ENCODE measurements at places on chromosomes 2 and 18.

DNA sequence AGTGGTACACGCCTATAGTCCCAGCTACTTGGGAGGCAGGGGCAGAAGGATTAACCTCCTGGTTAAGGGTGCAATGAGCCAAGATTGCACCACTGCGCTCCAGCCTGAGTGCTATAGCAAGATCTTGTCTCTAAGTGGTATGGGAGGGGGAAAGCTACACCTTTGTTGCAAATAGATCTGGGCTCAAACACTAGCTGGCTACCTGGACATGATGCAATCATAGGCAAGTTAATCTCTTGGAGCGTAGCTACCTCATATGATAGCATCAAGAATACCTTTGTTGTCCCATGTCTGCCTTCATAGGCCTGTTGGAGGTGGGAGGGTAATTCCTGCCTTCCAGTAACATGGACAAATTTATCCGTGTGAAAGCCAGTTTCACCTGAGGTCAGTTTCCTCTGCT is 15.7 kb downstream of the KLHL29 start:
- DNase-seq = no peak
- no peaks in the 10 kb centered on the region for H3K27me3 ChIP-seq
- H3K36me3 ChIP-seq = no peaks in the 10 kb centered on the region
- H3K4me1 ChIP-seq = no peaks in the 10 kb centered on the region
- H3K4me3 ChIP-seq = no peak overlapping the region

- H3K4me3 ChIP-seq = no peak overlapping the region
- H3K4me1 ChIP-seq = no peaks in the 10 kb centered on the region
- H3K27ac ChIP-seq = no peak overlapping the region
- no peak for DNase-seq
- H3K36me3 ChIP-seq = no peaks in the 10 kb centered on the region
- H3K27me3 ChIP-seq = no peaks in the 10 kb centered on the region
These were observed 471.9 kb downstream of the PID1 start for GRCh38 chr2:228799208-228799588.

DNA sequence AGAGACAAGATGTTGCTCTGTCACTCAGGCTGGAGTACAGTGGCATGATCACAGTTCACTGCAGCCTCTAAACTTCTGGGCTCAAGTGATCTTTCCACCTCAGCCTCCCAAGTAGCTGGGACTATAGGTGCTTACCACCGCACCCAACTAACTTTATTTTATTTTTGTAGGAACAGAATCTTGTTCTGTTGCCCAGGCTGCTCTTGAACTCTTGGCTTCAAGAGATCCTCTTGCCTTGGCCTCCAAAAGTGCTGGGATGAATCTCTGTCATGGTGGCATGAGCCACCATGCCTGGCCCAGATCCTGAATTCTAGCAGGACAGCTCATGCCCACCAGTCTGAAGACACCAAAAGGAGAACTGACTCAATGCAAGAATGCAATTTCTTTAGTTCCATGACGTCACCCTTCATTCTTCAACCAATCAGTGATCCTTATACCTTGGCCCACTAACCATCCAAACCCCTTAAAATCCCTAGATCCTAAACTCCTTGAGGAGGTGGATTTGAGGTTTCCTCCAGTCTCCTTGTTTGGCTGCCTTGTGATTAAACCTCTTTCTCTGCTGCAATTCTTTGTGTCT is 25.6 kb upstream of the CXXC1 start:
- H3K27ac ChIP-seq = no peak overlapping the region
- H3K27me3 ChIP-seq = peaks cover 25% of the 10 kb centered on the region
- no peaks in the 10 kb centered on the region for H3K36me3 ChIP-seq

- no peak overlapping the region for H3K27ac ChIP-seq
- no peaks in the 10 kb centered on the region for H3K4me1 ChIP-seq
- no peak for DNase-seq
- no peaks in the 10 kb centered on the region for H3K27me3 ChIP-seq
These were observed 17.7 kb upstream of the SERPINB2 start for GRCh38 chr18:63869851-63870250.

DNA sequence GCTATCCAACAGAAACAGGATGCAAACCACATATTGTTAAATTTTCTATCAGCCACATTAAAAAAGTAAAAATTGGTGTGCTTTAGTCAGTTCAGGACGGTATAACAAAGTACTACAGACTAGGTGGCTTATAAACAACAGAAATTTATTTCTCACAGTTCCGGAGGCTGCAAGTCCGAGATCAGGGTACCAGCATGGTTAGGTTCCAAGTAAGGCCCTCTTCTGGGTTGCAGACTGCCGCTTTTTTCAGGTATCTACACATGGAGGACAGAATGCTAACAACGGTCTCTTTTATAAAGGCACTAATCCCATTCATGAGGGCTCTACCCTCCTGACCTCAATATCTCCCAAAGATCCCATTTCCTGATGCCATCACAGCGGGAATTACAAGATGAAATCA is 10.5 kb downstream of the SMAD2 start:
- H3K4me3 ChIP-seq = no peak overlapping the region
- no peak overlapping the region for H3K27ac ChIP-seq
- H3K4me1 ChIP-seq = peaks cover 39% of the 10 kb centered on the region
- H3K27me3 ChIP-seq = no peaks in the 10 kb centered on the region
- no peak for DNase-seq

- no peak overlapping the region for H3K4me3 ChIP-seq
- H3K4me1 ChIP-seq = no peaks in the 10 kb centered on the region
- H3K36me3 ChIP-seq = no peaks in the 10 kb centered on the region
- H3K27me3 ChIP-seq = no peaks in the 10 kb centered on the region
- no peak overlapping the region for H3K27ac ChIP-seq
- DNase-seq = no peak
These were observed 850.7 kb downstream of the NRXN1 start for GRCh38 chr2:50181212-50181611.

DNA sequence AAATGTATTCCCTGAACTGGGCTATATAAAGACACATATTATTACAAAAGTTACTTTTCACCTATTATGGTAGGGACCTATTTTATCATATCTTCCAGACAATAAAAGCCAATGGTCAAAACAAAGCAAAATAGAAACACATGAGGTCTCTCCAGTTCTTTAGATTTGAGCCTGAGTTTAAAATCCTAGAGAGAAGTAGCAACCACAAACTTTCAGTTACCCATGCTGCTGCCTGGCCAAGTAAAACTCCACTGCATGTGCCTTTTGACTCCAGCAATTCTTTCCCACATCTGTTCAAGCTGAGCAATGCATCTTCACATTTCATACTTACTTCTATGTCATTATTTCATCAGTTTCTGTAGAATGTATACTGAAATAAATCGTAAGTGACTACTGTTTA is 405.3 kb downstream of the STK39 start:
- no peaks in the 10 kb centered on the region for H3K27me3 ChIP-seq
- H3K4me1 ChIP-seq = no peaks in the 10 kb centered on the region

DNA sequence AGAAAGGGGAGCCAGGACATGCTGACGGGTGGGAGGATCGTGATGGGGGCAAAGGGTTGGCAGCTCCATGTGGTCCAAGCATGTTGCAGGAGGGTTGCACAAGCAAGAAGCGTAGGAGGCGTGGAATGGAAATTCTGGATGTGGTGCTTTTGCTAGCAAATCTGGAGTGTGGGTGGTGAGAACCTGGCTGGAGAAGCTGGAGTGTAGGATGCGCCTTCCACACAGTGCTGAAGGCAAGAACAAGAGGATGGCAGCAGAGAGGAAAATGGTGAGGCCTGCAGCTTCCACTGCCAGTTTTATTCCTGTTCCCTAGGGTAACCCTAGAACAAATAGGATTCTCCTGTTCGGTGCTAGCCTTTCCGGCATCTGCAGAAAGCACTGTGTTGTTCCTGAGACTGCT is 22.4 kb downstream of the CREG2 start:
- H3K4me1 ChIP-seq = peaks cover 32% of the 10 kb centered on the region
- no peaks in the 10 kb centered on the region for H3K27me3 ChIP-seq
- no peak for DNase-seq
- no peak overlapping the region for H3K4me3 ChIP-seq
- no peak overlapping the region for H3K27ac ChIP-seq

DNA sequence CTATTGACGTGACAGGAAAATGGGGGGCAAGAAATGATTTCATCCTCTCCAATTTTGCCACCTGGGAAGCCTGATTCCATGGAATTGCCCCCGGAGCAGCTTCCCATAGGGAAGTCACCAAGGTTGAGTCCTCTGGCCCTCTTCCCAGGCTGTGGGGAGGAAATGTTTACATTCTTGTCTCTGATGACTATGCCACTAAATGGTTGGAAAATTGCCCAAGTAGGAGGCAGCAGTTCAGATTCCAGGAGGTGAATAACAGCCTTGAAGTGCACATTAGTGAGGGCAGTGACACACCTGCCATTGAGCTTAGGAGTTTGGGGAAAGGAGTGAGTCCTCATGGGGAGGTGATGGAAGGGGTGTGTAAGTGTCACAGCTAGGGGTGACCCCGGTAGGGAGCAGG is 449.2 kb upstream of the DCC start:
- H3K4me3 ChIP-seq = no peak overlapping the region
- DNase-seq = no peak
- no peak overlapping the region for H3K27ac ChIP-seq
- no peaks in the 10 kb centered on the region for H3K27me3 ChIP-seq

GRCh38 chr2:106339132-106339531 is 129.1 kb downstream of the RGPD3 start:
- H3K4me3 ChIP-seq = no peak overlapping the region
- DNase-seq = no peak
- H3K4me1 ChIP-seq = no peaks in the 10 kb centered on the region
- H3K27me3 ChIP-seq = peaks cover 4% of the 10 kb centered on the region
- no peak overlapping the region for H3K27ac ChIP-seq

DNA sequence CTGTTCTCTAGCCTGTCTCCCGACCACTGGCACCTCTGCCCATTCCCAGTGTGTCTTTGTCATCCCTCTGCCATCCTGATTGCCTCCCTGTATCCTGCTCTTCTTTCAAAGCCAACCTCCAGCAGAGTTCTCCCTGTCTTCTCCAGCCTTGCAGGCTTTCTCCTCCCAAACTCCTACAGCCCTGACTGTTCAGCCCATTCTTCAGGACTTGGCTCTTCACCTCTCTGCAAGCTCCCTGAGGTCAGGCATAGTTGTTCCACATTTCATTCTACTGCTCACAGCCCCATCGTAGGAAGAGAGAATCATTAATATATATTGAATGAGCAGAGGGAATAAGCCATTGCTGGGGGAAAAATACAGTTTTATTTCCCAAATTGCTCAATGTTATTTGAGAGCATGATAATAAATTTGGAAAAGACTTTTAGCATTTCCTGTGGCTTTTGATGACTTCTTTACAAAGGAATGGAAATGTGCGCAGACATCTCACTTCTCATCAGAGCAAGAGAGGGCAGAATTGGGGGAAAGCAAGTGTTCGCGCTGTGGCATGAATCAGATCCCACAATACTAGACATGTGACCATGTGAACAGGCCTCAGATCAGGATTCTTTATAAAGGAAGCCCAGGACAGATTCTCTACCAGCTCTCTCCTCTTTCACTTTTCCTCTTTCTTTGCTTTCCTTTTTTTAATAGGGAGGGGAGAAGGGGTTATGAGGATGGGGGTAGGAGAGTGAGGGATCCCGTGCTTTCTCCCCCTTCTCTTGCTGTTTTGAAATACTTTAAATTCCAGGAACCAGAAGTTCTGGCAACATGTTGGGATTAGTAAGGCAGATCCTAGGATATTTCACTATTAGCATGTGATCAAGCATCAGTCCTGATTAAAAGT is 37.4 kb downstream of the EPAS1 start:
- no peak overlapping the region for H3K27ac ChIP-seq
- H3K36me3 ChIP-seq = no peaks in the 10 kb centered on the region
- no peak overlapping the region for H3K4me3 ChIP-seq
- no peaks in the 10 kb centered on the region for H3K27me3 ChIP-seq
- no peak for DNase-seq

- H3K36me3 ChIP-seq = peaks cover 4% of the 10 kb centered on the region
- no peak overlapping the region for H3K27ac ChIP-seq
- no peaks in the 10 kb centered on the region for H3K27me3 ChIP-seq
- no peak for DNase-seq
- peaks cover 37% of the 10 kb centered on the region for H3K4me1 ChIP-seq
- H3K4me3 ChIP-seq = no peak overlapping the region
These were observed 28.6 kb downstream of the ITGA6 start for GRCh38 chr2:172456002-172456401.

DNA sequence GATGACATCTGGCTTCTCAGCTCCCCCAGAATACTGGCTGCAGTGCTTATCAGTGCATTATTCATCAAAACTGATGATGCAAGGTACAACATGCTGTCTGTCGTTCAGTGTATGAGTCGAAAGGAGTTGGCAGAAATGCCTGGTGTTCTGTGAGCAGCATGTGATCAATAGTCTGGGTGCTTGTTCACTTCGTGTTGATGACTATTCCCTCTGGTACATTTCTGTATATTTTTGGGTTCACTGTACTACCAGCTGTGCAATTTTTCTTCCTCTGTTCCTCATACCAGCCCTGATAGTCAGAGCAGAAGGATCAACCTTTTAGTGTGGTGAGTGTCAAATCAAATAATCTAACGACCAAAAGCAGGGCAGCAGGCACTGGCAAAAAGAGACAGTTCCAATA is 59.0 kb upstream of the KLHL14 start:
- H3K36me3 ChIP-seq = no peaks in the 10 kb centered on the region
- DNase-seq = no peak
- no peaks in the 10 kb centered on the region for H3K4me1 ChIP-seq

DNA sequence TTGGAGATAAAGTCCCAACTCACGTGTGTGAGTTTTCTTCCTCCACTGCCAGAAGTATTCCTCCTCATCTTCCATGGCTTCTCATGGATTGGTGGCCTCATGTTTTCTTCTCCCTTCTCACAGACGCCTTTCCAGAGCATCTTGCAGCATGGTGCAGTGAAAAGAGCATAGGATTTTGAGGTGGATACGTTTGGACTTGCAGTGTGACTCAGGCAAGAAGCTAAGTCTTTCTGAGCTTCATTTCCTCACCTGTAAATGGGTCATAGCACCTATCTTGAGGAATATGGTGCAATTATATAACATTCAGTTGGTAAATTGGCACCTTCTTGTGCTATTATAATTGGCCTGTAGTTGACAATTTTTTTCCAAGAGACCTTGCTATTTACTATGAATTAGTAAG is 247.6 kb downstream of the RDH14 start:
- H3K27me3 ChIP-seq = no peaks in the 10 kb centered on the region
- DNase-seq = no peak
- H3K4me1 ChIP-seq = no peaks in the 10 kb centered on the region
- H3K27ac ChIP-seq = no peak overlapping the region

- DNase-seq = no peak
- no peak overlapping the region for H3K4me3 ChIP-seq
- no peaks in the 10 kb centered on the region for H3K36me3 ChIP-seq
- no peaks in the 10 kb centered on the region for H3K27me3 ChIP-seq
- H3K4me1 ChIP-seq = no peaks in the 10 kb centered on the region
These were observed 1274.5 kb upstream of the CRIM1 start for GRCh38 chr2:35081001-35081621.

DNA sequence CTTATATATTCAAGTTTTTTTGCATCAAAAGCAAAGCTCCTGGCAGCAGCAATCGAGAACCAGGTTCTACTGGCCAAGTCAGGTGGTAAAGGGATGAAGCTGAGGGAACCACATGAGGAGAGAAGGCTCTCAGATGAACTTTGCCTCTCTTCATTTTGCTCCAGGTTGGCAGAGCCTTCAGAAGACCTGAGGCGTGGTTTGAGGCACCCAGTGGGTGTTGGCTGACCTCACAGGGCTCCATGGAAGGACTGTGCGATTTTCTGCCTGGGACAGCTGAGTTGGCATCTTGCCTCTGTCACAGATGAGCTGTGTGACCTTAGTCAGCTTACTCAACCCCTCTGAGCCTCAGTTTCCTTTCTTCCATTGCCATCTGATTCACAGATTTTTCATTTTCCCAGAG is 89.0 kb downstream of the INSIG2 start:
- H3K27me3 ChIP-seq = no peaks in the 10 kb centered on the region
- H3K4me1 ChIP-seq = peaks cover 4% of the 10 kb centered on the region
- no peaks in the 10 kb centered on the region for H3K36me3 ChIP-seq
- no peak for DNase-seq
